ENCODE measurements at places on chromosomes 7 and 10.

DNA sequence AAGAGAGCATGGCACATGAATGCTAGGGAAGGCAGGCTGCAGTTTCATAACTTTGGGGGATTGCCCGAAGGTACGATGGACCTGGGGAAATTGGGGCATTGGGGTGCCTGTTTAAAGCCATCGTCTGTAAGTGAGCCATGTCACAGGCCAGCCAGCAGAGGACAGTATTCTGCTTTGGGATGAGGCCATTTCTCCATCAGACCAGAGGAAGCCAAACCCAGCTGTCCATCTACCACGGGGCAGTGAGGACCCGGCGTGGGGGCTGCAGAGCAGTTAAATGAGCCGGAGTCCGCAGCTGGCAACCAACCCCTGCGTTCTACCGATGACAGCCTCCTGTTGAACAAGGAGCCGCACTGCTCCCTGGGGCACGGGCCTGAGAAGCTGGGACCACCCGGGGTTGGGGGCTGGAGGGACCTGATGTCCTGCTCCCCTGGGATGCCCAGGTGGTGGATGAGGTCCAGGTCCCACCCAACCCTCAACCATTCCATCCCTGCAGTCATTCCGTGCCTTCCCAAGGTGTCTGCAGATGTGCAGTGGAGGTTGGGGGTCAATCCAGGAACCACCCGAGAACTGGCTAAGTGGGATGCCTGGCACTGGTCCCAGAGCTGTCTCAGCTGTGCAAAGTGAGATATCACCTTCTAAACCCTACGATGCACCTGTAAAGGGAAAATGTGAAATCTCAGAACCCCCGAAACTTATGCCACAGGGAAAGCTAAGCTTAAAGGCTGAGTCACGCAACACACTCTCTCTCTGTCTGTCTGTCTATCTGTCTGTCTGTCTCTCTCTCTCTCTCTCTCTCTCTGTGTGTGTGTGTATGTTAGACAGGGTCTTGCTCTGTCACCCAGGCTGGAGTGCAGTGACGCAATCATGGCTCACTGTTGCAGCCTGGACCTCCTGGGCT, 12.1 kb upstream of the RHBDD2 start:
- peak; percentile 29 for DNase-seq

- DNase-seq, result no peak
Measured at GRCh38 chr10:119257899-119258419, 50.6 kb downstream of the GRK5 start.

DNA sequence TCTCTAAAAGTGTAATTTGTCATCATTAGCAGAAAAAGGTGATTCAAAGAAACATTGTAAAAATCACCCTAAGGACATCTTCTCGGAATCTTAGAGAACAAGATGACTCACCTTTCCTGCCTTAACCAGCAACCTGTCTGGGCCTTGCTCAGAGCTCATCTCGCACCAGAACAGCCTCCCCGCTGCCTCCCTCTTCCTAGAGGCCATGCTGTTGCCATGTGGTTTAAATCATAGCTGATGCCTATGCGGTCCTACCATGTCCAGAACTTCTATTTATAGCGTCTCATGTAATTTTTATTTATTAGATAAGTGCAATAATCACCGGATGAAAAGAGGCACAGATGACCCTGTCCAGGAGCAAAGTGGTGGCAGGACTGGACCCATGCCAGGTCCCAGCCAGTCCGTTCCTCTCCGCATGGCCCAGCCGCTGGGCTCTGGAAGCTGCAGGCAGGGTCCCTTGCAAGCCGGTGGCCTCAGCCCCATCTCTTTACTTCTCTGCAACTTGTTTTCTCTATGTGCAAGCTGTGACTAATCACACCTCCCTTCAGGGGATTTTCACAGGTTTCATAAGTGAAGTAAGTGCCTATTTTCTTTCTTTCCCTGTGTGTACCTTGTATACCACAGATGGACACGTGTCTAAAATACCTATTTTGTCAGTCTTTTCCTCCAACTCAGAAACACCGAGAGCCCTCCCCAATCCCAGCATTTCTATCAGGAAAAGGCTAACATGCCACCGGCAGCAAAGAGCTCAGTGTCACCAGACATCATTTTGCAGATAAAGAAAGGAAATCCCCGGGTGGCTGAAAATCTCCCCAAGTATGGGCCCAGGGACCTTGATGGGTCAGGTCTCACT, 27.1 kb downstream of the KLF6 start:
- DNase-seq, result no peak

DNA sequence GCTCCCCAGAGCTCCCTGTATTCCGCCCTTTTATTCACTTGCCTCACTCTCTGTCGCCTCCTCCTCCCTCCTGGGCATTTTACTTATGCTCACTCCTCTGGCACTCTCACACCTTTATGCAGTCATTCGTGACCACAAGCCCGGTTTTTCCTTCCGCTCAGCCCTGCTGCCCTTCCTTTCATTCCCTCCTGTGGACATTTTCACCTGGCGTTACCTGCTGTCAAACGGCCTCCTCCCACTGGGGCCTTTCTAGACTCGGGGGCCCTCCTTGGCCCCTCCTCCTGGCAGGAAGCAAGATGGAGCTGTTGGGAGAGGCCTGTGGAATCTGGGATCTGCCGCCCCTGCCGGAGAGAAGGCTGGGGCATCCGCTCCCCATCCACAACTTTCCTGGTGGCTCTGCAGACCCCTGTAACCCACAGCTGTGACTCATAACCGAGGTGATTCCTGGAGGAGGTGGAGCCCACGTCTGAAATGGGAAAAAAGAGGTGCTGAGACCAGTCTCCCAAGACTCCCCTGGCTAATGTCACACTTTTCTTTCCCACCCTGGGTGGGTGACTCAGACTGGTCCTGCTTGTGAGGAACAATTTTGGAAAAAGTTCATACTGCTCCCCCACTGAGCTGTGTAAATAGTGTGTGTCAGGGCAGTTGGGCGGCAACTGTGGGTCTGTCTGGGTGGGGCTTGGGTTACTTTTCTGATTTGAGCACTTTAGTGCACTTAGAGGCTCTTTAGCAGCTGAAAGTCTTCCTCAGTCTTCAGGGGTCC, 1.2 kb downstream of the VCL start:
- no peak for DNase-seq

GRCh38 chr10:58399410-58399809, 14.2 kb downstream of the TFAM start:
- no peak for DNase-seq

DNA sequence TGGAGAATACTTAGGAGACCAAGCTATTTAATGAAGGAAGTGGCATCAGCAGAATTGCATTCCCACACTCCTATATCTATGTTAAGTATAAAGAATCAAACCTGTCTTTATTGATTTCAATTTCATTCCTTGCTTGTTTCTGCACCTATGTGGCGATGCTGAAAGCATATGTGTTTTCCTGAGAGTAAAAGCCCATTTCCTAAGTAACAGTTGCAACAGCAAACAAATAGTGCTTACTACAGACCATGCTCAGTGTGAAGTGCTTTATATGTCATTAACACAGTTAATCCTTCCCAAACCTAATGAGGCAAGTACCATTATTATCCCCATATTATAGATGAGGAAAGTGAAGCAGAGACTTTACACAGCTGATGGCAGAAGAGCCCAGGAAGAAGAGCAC, 552.1 kb downstream of the PARD3 start:
- DNase-seq, result peak; percentile 1

All from NCI-H2081 treated with DMSO at 0.1 percent for 48 hours (cell line).